NCI-H460 (cell line): ENCODE measurements at places on chromosomes 3 and 15. TPM values are rescaled to one million over a fixed set of nuclear protein-coding genes. Genes with fewer than 3 reads are reported as not detected.

Gene ISG20
- 253 and 263 TPM in 2 replicates for total RNA-seq

Gene TPM1
- total RNA-seq, result 34.3 and 36.6 TPM in 2 replicates

Gene CCR9
- total RNA-seq, result not detected in 2 replicates

Gene POLQ
- total RNA-seq, result 4.0 and 5.8 TPM in 2 replicates

Gene RABL3
- 15.1 and 21.2 TPM in 2 replicates for total RNA-seq

Gene SATB1
- 0.89 and 2.3 TPM in 2 replicates for total RNA-seq

Gene GPR160
- 2.1 and 3.2 TPM in 2 replicates for total RNA-seq

Gene CASR
- not detected in 2 replicates for total RNA-seq

Gene ALS2CL
- total RNA-seq, result 1.4 and 2.9 TPM in 2 replicates

Gene MAP1A
- 7.7 and 7.8 TPM in 2 replicates for total RNA-seq

Gene CYP1A2
- not detected in 2 replicates for total RNA-seq

Gene MUC4
- not detected in 2 replicates for total RNA-seq

Gene OXTR
- 0.23 and 0.50 TPM in 2 replicates for total RNA-seq

GRCh38 chr3:154427685-154428285 is 2.2 kb downstream of the GPR149 start:
- no peak for DNase-seq

DNA sequence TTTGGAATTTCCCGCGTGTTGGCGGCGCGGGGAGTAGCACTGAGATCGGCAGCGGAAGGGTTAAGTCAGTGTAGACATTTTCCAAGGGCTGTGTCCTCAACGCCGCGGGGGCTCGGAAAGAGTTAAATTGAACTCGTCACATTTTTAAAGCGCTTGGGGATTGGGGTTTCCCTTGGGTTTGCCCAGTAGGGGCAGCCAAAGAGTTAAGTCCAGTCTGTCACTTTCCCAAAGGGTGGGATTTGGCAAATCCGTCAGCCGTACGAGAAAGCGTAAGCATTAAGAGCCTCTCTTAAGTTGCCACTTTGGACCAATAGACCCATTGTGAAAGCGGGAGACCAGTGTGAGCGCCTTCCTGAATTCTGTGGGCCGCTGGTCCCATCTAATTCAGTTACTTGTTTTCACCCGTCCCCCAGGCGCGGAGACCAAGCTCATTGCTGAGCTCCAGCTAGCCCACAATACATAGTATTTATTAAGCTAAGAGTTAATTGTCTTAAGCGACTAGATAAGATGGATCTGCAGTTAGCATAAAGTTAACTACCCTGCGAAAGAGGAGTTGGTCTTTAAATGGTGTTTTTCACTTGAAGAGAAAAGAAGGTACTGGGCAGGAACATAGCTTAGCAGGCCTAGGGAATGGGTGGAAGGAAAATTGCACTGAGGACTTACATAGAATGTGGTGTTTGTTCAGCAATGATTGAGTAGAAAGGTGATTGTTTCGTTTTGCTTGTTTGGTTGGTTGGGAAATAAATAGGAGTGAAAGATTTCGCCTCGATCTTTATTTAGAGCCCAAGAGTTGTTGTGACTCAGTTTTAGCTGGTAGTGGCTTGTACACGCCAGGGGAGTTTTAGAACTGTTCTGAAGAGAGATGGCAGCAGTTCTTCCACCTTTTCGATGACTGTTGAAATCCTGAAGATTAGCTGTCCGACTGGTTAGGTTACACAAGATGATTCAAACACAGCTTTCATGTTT is 932 bp downstream of the ARL8B start:
- no peak for DNase-seq

DNA sequence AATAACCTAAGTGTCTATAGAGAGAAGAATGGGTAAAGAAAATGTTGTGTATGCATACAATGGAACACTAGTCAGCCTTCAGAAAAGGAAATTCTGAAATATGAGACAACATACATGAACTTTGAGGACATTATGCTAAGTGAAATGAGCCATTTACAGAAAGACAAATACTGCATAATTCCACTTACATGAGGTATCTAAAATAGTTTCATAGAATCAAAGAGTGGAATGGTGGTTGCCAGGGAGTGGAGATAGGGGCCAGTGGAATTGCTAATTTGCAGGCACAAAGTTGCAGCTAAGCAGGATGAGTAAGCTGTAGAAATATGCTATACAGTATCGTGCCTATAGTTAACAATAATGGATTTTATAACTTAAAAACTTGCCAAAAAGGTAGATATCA is 779.6 kb upstream of the ARPP21 start:
- DNase-seq, result no peak

GRCh38 chr3:50388016-50388719 is 28.8 kb upstream of the TMEM115 start:
- peak; percentile 5 for DNase-seq

- no peak for DNase-seq
Measured at GRCh38 chr15:56980473-56980872, 62.0 kb downstream of the TCF12 start.

GRCh38 chr15:70438776-70439175 is 324.6 kb downstream of the UACA start:
- no peak for DNase-seq

DNA sequence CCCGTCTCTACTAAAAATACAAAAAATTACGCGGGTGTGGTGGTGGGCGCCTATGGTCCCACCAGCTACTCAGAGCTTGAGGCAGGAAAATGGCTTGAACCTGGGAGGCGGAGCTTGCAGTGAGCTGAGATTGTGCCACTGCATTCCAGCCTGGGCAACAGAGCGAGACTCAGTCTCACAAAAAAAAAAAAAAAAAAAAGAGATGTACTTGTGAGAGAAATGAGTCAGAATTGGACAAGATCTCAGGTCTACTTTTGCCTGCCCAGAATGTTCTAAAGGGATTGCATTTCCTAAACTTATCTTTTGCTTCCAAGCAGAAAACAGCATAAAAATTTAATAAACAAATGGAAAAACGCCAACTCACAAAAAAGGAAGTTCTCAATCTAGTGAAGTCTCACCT is 167.5 kb downstream of the NR2F2 start:
- DNase-seq, result no peak

GRCh38 chr3:89098964-89099585 is 8.3 kb upstream of the EPHA3 start:
- no peak for DNase-seq

DNA sequence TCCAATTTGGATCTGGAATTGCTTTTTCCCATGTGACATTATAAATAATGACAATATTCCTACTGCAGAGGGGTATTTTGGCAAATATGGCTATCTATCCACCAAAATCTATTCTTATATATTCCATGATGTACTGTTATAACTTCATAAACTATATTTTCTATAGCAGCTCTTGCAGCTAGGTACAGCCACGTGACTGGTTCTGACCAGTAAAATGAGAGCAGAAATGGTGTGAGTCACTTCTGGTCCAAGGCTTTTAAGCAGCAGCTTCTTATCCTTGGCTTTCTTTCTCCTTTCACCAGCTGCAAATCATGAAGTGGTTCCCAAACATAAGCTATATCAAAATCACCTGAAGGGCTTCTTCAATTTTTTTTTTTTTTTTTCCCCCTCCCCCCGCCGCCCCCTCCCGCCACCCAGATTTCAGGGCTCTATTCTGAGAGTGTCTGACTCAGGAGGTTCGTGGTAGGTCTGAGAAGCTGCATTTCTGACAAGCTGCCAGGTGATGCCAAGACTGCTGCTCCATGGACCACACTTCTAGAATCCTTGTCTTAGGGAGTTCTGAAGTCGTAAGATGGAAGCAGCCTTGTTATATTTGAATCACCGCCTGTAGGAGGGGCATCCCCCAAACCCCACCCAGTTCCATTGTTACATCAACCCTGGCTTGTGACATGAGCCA is 357.5 kb downstream of the CHST2 start:
- no peak for DNase-seq

DNA sequence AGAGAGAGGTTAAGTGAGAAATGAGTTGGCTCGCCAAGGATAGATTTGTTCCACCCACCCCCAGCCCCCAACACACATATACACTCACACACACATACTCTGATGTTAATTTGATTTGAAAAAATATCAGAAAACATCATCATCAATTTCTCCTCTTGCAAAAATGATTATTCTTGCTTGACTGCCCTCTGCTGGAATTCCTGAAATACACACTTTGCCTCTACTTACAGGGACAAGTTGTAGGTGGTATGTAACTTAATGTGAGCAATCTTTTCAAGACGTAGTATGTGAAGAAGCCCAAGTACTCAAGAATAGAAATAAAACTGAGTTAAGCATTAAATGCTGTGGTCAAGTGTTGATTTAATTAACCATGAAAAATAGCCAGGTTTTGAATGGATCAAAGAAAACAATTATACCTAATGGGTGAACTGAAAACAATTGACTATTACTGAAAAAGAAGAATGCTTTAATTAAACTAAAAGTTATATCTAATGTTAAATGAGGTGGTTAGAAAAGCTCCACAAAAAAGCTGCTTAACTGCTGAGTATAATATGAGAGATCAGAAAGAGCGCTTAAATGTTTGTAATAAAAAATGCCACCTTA is 46.6 kb upstream of the MDFIC2 start:
- peak; percentile 26 for DNase-seq

- no peak for DNase-seq
Measured at GRCh38 chr3:104939196-104939595, 427.5 kb upstream of the ALCAM start.

- DNase-seq, result no peak
Measured at GRCh38 chr3:94065819-94066480, 3.1 kb downstream of the NSUN3 start.

GRCh38 chr15:59296181-59296617 is 76.5 kb downstream of the MYO1E start:
- DNase-seq, result no peak

DNA sequence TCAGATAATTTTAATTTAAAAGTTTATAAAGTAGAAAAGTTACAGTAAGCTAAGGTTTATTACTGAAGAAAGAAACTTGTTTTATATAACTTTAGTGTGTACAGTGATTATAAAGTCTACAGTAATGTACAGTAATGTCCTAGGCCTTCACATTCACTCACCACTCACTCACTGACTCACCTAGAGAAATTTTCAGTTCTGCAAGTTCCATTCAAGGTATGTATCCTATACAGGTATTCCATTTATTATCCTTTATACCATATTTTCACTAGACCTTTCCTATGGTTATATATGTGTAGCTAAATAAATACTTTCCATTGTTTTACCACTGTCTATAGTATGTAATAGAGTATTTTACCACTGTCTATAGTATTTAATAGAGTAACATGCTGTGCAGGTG is 33.2 kb upstream of the MME start:
- DNase-seq, result no peak

- peak; percentile 45 for DNase-seq
Measured at GRCh38 chr15:32870240-32871033, 152.6 kb downstream of the GREM1 start.

GRCh38 chr3:20079621-20080020 is 39.4 kb downstream of the KAT2B start:
- DNase-seq, result no peak

DNA sequence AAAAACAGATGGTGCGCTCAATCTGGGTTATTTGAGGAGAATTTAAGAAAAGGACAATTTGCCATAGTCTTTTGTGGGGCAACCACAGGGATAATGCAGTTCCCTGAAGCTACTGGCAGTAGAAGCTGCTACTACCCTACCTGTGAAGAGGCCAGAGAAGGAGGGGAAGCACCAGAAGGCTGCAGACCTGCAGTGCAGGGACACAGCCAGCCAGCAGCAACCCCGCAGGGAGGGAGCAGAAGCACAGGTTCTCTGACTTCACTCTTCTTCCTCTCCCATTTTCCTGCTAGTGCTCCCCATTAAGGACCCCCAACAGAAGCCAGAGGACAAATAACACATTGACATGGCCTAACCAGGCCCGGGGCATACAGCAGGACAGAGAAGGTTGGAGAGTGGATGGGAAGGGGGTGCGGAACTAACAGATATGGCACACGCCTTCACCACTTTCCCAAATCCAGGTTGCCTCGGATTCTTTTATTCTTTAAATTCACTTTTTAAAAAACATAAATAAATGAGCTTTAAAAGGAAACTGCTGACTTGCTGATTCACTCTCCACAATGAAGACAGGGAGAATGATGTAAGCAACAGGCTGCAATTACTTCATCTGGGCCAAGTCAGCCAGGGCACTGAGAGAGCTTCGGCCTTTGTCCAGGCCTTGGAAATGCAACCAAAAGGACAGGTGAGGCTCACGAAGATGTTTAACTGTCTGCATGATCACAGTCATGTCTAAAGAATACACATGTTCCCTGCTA is 30.1 kb downstream of the POPDC2 start:
- DNase-seq, result no peak

DNA sequence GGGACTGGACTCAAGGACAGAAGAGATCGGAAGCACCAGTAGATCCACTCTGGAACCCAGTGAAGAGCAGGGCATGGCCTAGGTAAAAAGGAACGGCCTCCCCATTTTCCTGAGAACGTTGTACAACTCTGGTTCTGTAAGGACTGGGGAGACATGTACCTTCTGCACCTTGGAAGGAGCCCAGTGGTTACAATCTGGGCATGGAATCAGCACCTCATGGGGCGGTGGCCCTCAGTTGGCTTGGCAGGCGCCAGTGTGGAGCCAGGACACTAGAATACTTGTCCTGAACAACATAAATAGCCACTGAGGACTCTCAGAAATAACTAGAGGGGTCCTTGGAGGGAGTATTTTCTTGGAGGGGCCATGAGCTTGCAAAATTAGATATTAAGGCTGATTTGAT is 25.6 kb downstream of the EAF1 start:
- DNase-seq, result no peak
